ENCODE measurements at places on chromosomes 13 and 19.

DNA sequence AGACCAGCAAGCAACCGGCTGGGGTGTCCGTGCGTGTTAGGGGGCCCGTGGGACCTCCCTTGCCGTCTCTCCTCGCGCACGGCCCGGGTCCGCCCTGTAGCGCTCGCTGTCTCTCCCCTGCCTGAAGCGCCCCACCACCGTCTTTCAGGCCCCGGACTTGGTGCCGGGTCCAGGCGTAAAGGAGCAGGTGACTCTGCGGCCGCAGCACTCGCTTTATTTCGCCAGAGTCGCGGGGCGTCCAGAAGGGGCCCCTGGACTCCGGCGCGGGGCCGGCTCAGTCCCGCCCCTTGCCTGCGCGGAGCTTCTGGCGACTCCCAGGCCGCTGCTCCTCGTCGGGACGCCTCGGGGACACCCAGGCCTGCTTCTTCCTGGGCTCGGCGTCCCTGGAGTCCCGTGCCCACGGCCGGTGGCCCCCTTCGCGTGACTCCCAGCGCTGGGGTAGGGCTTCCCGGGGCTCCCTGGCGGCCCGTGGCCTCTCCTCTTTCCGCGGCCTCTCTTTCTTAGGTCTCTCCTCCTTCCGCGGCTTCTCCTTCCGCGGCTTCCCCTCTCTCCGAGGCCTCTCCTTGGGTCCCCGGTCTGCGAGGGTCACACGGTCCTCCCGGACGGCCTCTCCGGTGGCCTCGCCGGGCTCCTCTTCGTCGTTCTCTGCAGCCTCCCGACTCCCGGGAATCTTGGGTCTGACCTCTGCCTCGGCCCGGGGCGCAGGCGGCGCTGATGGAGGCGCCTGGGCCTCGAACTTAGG, 3.1 kb downstream of the AMH start:
- H3K27ac ChIP-seq = no peak overlapping the region
- DNase-seq = no peak
- peaks cover 16% of the 10 kb centered on the region for H3K36me3 ChIP-seq
- H3K27me3 ChIP-seq = peaks cover 24% of the 10 kb centered on the region

DNA sequence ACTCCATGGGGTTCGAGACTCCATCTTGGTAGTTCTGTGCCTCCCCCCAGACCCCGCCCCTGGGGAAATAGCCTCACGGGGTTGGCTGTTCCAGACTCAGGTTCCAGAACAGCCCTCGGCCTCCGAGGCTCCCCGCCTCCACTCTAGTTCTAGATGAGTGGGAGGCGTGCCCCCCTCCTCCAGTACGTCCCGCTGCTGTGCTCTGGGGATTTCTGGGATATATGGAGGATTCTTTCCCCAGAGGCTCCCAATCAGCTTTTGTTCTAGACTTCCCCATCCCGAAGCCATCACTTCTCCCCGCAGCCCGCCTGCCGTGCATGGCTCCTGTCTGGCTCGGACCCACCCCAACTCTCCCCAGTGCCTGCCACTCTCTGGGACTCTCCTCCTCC, 1.9 kb upstream of the CACNG7 start:
- peaks cover 47% of the 10 kb centered on the region for H3K27me3 ChIP-seq
- no peaks in the 10 kb centered on the region for H3K36me3 ChIP-seq
- H3K4me3 ChIP-seq = no peak overlapping the region

DNA sequence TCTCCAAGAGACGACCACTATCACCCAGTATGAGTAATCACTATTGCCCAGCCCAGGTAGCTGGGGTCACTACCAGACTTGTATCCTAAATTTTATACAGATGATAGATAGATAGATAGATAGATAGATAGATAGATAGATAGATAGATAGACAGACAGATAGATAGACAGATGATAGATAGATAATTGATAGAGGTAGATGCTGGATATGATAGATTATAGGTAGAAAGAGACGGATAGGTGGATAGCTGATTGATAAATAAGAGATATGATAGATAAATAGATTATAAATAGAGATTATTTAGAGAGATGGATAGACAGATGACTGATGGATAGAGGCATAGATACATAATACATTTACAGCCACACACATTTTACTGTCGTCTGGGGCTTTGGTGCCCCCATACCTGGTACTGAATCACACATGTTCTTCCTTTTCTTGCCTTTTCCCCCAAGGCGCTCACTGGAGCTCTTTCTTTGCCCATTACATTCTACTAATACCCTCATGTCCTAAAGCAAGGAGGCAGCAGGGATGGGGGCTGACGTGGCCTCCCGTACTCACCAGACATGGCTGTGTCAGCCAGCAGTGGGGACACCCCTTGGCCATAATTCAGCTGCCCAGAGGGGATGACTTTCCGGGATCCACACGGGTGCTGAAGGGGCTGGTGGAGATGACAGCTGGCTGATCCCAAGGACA, 44.6 kb upstream of the CCNE1 start:
- no peaks in the 10 kb centered on the region for H3K27me3 ChIP-seq
- no peak for DNase-seq
- H3K27ac ChIP-seq = no peak overlapping the region
- no peak overlapping the region for H3K4me3 ChIP-seq
- H3K4me1 ChIP-seq = no peaks in the 10 kb centered on the region

GRCh38 chr19:18418029-18418482, 1.1 kb upstream of the SSBP4 start:
- H3K27me3 ChIP-seq = no peaks in the 10 kb centered on the region
- DNase-seq = no peak
- H3K4me1 ChIP-seq = peaks cover 80% of the 10 kb centered on the region

GRCh38 chr19:51694318-51695085, 1.4 kb downstream of the SPACA6 start:
- no peaks in the 10 kb centered on the region for H3K27me3 ChIP-seq
- no peak overlapping the region for H3K27ac ChIP-seq
